ENCODE measurements at places on chromosomes 3 and 15.

DNA sequence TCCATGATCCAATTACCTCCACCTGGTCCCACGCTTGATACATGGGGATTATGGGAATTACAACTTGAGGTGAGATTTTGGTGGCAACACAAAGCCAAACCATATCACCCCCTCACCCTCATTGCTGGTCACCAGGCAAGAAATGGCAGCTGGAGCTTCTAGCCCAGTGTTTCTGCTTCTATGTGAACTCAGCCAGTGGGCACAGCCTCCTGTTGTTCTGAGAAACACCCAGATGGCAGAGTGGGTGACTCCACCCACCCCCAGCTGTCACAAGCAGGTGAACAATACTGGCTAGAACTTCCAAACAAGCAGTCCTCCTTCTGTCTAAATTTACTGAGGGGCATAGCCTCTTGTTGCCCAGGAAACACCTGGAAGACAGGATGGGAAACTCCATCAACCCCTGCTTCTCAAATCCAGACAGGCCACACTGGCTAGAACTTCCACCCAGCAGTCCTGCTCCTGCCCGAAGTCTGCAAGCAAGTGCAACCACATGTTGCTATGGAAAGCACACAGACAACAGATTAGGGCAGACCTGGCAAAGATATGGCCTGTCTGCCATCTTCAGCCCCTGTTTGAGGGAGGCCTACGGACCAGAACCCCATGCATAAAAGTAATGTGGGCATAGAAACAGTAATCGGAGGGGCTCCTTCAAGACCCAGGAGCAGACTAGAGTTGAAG, 114.1 kb downstream of the DTWD1 start:
- no peak for DNase-seq

- no peak for DNase-seq
Measured at GRCh38 chr3:166582236-166582635, 745.0 kb upstream of the BCHE start.

- DNase-seq, result no peak
Measured at GRCh38 chr3:68129065-68129464, 474.7 kb upstream of the SUCLG2 start.

DNA sequence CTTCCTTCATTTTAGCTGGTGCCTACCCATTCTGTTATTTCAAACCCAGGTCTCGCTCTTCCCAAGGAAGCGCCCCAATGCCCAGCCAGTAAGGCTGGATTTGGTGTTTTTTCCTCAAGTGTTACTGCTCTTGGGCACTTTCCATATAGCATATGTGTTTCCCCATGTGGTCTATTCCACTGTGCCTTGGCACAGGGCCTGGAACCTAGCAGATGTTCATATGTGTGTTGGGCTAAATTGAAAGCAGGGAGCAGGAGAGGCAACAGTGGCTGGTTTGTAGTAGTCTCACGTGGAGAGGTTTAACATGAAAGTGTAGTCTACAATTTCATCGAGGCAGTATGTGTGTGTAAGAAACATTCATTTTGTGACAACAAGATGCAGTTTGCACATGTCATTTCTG, 48.2 kb upstream of the TEX264 start:
- no peak for DNase-seq

GRCh38 chr3:123124971-123125370, 58.1 kb downstream of the PDIA5 start:
- no peak for DNase-seq

GRCh38 chr15:90232196-90232595, 1.5 kb downstream of the CIB1 start:
- DNase-seq, result no peak

DNA sequence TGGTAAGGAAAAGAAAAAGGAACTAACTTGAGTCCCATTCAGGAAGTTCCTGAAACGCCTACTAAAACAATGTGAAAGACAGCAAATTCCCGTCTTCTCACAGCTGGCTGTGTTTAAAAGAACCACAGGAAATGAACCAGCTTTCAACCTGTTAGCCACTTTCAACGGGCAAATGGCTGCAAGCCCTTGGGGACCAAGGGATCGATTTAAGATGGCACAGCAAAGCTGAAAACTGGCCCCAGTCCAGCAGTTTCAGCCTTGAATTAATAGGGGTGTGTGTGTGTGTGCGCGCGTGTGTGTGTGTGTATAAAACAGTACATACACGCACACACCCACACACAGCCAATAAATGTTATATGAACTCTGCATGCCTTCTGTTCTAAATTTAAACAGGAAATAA, 168.7 kb upstream of the TMCO5A start:
- DNase-seq, result no peak

DNA sequence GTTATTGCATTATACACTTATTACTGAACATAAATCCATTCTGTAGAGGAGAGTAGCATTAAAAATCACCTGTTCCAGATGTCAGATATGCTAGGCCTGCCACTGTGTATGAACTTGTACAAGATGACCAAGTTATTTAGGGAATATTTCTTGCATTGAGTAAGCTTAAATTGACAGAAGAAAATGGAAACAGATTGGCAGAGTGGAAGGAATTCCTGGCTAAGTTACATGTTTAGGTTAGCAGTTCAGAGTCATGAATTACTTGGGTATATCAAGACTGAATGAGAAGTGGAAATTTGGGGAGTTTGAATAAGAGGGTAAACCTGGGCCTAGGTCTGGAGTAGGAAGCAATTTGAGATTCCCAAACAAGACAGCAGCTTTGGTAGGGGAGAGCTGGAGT, 44.6 kb downstream of the ARHGAP31 start:
- no peak for DNase-seq

DNA sequence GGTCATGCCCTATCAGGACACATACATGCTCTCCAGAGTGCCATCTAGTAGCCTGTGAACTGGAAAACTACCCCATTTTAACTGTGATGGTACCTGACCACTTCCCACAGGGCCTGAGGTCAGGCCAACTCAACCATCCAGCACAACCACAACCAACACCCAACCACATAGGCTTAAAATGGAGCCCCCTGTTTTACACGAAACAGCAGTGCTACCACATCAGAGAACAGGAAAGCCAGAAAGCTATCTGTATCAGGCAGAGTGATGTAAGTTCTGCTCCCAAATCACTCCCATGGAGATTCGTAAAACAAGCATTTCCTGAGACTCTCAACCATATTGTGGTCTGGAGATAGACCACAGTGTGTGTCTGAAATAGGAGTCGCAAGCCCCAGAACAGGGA, 1017.3 kb upstream of the EPHA6 start:
- DNase-seq, result no peak

GRCh38 chr15:80163897-80164296, 11.1 kb downstream of the FAH start:
- no peak for DNase-seq

DNA sequence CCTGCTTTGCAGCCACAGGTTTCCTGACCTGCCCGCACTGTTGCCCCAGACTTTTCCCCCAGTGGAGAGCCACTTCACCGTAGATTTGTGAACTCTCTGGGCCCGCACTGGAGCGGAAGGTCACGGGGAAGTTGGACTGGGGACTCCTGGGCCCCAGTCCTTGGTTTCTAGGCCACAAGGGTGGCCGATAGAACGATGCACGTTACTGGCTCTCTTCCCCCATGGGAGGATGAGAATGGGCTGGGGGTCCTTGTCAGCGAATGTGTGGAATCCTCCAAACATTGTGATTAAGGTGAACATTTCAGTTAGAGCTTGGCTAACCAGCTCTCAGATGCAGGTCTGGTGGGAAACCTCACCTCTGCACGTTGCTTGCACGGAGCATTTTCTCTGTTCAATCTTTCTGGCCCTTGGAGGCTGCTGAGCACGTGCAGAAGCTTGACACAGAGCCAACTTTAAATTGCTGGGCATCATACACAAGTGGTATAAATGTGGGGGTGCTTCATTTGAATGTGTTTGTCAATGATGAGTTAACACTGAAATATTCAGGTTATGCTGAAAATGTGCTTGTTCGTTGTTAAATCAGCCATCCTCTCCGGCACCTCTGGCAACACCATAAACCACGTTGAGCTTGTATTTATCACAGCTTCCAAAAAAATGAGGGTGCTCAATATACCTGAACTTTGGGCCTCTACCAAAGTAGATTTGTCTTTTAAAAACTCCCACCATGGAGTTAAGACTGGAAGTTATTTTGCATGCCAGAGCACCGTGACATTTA, 976 bp downstream of the DIS3L start:
- DNase-seq, result peak; percentile 2

DNA sequence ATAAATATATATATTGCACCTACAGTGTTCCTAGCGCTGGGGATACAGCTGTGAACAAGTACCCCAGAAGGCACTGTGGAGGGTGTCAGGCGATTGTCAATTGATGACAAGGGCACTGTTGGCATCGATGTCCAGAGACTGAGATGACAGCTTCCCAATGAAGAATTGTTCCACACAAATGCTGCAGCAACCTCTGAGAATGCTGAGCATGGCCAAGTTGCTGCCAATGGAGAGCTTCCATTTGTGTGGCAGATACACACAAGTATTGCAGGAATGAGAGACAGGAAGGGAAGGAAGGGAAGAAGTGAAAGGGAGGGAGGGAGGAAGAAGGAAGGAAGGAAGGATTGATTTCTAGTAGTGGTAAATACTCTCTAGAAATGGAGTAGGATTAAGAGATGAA, 21.9 kb downstream of the LRTM1 start:
- no peak for DNase-seq

- DNase-seq, result no peak
Measured at GRCh38 chr15:80735344-80735743, 40.2 kb downstream of the ABHD17C start.

DNA sequence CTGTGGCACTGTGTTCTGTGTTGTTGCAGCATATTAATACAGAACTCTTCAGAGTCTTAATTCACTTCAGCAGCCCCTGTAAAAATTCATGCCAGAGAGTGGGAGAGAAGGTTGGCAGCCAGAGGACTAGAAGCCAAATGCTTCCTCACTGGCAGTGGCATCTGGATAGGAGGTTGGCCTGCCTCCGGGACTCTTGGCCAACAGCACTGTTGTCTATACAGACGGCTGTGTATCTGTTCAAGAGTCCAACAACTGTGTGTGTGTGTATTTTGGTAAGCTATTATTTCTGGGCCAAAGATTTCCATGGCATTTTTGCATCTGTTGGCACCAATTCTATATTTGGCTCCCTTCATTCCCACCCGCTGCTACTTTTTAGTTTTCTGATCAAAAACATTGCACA, 156.0 kb upstream of the SOX2 start:
- DNase-seq, result no peak

DNA sequence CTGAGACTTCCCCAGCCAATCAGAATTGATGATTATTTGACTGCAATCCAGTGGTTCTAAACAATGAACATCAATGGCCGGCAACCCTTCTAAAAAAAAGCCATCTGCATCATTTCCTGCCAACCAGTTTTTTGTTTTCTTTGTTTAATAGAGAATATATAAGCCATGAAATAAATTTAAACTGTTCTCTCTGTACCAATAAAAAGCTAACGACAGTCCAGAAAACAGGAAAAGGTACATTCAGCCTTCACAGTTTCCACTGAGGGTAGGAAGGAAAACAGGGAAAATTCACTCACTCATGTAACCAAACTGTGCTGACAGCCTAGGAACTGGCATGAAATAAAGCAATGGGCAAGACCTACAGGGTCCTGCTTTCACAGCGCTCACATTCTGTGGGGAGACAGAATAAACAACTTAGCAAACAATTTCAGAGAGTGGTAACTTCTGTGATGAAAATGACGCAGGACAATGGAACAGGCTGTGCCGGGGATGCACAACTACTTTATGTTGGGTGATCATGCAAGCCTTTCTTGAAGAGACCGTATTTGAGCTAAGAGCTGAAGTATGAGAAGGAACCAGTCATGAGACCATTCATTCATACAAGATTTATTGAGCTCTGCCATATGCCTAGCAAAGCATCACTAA, 630.1 kb downstream of the MAGI1 start:
- DNase-seq, result no peak

DNA sequence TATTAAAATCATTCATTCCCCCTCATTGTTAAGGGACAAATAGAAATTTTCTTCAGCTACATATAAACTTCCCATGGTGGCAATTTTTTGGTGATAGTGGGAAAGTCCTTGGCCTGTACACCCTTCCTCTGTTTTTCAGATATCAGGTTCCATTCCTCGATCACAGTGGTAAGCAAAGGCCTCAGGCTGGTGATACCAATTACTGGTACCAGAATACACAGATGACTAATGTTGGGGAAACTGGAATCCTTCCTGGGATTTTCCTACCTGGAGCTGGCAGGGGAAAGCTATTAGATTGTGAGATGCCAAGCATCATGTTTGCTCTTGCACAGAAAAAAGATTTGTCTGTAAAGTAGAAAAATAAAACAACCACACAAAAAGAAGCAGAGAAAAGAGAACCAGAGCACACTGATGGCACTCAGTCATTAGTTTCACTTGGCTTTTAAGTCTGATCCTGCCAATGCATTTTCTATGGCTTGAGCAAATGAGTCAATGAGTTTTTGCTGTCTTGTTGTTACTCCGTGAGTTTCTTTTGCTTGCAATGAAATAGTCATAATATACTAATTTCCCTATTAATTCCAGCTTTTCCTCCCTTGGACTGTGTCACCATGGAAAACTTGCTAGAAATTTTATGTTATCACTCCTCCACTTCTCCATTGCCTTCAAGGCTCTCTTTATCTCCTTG, 795.0 kb downstream of the ROBO1 start:
- DNase-seq, result no peak

- DNase-seq, result no peak
Measured at GRCh38 chr3:29247088-29247745, 33.7 kb upstream of the RBMS3 start.
